ENCODE measurements at places on chromosomes 1 and 21. TPM values are rescaled to one million over a fixed set of nuclear protein-coding genes. Genes with fewer than 3 reads are reported as not detected.

Gene KRTAP11-1
- not detected for total RNA-seq

Gene OPRD1
- total RNA-seq, result 0.05 TPM

Gene CLCA2
- total RNA-seq, result 5.0 TPM

Gene DIRAS3
- 3.0 TPM for total RNA-seq

Gene TAS1R1
- total RNA-seq, result not detected

Gene AMY1B
- not detected for total RNA-seq

Gene LCE1A
- not detected for total RNA-seq

Gene JAM2
- 62.1 TPM for total RNA-seq

Gene TBX15
- total RNA-seq, result 5.2 TPM

Gene SYPL2
- 2.4 TPM for total RNA-seq

Gene UBASH3A
- 0.32 TPM for total RNA-seq

Gene TEX50
- not detected for total RNA-seq

Gene IFFO2
- total RNA-seq, result 4.3 TPM

Gene GORAB
- 30.5 TPM for total RNA-seq

Gene C2CD2
- total RNA-seq, result 24.3 TPM

Gene EPHB2
- 16.2 TPM for total RNA-seq

Gene SRSF10
- 155 TPM for total RNA-seq

Gene LCE3D
- not detected for total RNA-seq

Gene OLFML2B
- total RNA-seq, result 16.0 TPM

Gene C1orf226
- total RNA-seq, result 1.4 TPM

- DNase-seq, result no peak
Measured at GRCh38 chr1:183571678-183572268, 18.5 kb downstream of the NCF2 start.

GRCh38 chr1:93692451-93692861 lies 10.8 kb upstream of the BCAR3 start:
- no peak for DNase-seq

DNA sequence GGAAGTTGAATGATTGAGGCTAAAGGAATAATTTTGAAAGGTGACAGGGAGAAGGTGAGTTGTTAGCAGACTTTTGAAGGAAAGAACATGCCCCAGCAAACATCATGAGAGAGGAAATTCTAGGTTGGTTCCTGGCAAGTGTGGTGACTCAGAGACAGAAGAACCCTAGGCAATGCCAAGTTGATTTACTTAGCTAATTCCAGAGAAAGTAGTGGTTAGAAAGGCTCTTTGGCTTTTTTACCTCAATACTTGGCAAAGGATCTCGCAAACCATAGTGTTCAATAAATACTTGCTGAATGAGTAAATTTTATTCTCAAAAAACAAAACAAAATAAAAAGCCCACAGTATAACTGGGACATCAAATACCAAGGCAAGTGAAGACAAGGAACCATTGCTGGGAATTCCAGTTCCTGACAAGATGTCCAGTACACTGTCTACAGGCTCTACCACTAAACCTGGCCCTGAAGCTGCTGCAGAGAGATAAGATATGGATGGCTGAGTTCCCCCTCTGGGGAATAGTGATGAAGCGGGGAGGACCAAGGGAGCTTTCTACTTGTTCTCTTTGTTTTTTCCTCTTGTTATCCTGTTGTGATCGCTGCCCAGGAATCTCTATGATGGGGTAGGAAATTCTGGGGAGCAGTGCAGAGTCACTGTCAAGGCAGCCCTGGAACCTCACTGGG lies 48.2 kb downstream of the IL12RB2 start:
- no peak for DNase-seq

- no peak for DNase-seq
Measured at GRCh38 chr1:21064057-21064456, 112.6 kb downstream of the EIF4G3 start.

- no peak for DNase-seq
Measured at GRCh38 chr1:183417772-183418491, at the start of gene NMNAT2. NMNAT2 (minus strand) TSS chr1:183418380; CDS start chr1:183418267, 113 bp downstream.

GRCh38 chr1:20262810-20263534 lies 27.7 kb upstream of the VWA5B1 start:
- no peak for DNase-seq

- DNase-seq, result no peak
Measured at GRCh38 chr1:175138579-175138978, 54.0 kb downstream of the KIAA0040 start.

- no peak for DNase-seq
Measured at GRCh38 chr1:7077136-7077535, 291.9 kb downstream of the CAMTA1 start.

GRCh38 chr1:41456847-41457540 lies 27.5 kb downstream of the EDN2 start:
- no peak for DNase-seq

GRCh38 chr1:234780531-234781162 lies 170.7 kb upstream of the IRF2BP2 start:
- DNase-seq, result no peak

DNA sequence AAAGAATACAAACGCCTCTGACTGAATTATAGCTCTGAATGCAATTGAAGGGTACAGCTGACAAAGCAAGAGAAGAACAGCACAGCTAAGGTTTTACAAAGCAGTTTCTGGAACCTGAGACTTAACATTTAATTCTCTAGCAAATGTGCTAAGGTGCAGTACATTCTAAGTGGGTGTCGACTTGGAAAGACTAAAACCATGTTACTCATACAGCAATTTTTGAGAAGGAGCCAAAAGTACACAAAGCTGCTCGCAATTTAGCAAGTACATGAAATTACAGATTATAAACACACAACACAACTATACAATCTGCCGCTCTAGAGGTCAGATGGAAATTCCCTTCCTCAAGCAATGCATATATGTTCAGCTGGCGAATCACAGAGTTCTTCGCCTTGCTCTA lies 121.9 kb downstream of the TIAM1 start:
- DNase-seq, result no peak

GRCh38 chr1:65141394-65141793 lies 6.6 kb upstream of the AK4 start:
- DNase-seq, result no peak

DNA sequence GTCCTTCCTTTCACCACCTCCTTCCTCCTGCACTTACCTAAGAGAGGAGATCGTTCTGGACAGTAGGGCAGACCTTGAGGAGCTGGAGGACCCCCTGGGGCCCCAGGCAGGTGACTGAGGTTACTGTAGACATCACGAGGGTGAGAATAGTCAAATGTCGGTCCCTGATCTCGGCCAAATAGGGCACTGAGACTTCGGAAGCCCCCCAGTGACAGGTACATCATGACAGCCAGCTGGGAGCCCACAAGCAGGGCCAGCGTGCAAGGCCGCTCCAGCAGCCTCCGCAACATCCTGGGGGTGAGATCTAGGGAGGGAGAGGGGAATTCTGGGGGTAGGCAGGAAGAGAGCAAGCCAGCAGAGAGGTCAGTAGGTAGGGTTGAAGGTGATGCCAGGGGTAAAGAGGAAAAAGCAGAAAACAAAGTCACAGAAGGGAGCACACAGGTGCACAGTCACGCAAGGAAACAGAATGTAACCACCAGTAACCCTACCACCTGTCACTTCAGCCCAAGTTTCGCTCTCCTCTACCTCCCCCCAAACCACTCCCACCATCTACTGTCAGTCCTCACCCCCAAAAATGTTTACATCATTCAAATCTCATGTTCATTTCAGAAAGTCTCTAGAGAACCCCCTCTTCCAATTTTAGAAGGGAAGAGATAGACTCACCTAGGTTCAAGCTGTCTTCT lies 1.4 kb downstream of the B4GALT3 start:
- DNase-seq, result no peak

DNA sequence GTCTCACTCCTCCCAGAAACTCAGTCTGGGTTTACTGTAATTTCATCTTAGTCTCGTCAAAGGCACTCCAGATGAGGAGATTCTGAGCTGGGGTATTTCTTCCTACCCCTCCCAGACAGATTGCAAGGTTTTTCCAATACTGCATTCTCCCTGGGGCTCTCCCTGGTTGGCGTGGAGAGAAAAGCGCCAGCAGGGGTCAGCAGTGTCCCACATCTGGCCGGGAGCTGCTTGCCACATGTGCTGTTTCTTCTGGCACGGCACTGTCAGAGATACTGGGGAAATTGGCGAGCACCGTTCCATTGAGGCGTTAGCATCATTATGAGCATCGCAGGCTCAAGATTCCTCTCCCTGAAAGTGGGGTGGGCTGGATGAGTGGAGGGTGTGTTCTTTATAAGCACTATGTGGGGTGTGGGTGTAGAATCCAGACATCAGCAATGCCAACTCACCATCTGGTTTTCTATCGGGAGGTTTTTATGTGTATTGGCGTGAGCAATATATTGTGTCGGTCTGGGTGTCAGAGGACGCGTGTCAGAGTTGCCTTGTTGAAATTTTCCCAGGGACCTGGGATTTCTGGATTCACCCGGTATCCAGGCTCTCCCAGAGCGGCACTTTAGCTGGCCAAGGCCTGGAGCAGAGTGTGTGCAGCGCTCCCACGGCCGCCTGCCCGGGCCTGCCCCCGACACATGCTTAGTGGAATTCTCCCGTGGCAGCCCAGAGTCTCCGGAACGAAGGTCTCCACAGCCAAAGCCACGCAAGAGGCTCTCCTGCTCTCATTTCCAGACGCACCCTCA lies 8.0 kb upstream of the NAV1 start:
- DNase-seq, result peak; percentile 50

GRCh38 chr1:204746838-204747442 lies 61.4 kb upstream of the LRRN2 start:
- DNase-seq, result no peak

- no peak for DNase-seq
Measured at GRCh38 chr1:87334351-87335174, 5.9 kb downstream of the LMO4 start.

DNA sequence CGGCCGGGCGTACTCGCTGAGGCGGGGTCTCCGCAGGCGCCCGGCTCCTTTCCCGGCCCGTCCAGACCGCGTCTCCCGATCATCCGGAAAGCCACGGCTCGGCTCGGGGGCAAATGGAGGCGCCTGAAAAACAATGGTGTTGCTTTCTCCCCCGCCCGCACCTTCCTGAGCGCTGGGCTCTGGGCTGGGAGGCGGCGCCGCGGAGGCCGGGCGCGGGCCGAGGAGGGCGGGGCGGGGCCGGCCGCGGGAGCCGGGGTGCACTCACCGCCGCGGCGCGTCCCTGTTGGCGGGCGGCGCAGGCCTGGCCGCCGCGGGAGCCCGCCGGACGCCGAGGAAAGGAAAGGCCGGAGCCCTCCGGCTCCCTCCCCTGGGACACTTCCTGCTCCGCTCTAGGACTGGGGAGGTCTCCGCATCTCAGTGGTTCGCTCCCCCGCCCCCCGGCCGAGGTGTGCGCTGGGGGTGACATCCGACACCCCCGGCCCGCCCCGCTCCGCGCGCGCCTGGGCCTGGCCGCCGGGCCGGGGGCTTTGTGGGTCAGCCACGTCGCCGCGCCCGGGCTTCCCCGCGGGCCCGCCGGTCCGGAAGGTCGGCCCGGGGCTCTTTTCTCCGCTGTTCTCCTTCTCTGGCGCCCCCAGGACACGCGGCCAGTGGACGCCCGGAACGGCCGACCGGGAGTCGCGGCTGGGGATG lies at the start of gene ZNF496:
TSS of gene ZNF496 (minus strand) at position 343 of the 690 bp plus-strand sequence. CDS start 2,289 bp downstream, outside the sequence.
- DNase-seq, result peak; percentile 71

- DNase-seq, result no peak
Measured at GRCh38 chr1:30816211-30817076, 58.9 kb upstream of the LAPTM5 start.

DNA sequence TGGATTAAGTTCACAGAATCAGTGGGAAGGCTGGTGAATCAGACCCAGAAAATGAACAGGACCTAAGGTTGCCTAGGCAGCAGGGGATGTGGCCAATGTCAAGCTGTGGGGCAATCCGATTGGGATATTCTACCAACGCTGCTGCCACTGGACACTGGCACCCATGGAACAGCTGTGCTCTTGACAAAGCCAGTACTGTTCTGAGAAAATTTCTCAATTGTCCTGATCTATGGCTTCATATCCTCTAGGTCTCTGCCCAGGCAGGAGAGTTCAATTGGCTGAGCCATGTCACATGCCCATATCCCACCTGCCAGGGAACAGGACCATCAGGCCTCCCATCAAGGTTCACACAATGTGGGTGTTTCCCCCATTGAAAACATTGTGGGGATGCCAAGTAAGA lies 6.2 kb downstream of the TACSTD2 start:
- no peak for DNase-seq

- no peak for DNase-seq
Measured at GRCh38 chr1:115814685-115815398, 26.1 kb downstream of the NHLH2 start.

DNA sequence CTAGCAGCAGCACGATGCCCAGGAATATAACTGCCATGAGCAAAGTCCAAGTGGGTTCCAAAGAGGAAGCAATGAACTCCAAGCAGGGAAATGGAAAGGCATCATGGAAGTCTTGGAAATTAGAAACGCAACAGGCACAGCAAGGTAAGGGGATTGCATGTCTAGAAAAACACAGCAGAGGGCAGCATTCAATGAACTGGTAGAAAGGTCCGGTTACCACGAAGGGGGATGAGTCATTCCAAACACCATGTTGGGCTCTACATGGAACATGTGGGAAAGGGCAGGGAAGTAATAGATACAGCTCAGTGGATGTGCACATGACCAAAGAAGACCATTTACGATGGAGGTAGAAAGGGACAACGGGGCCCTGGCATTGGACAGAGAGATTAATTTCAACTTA lies 36.4 kb downstream of the RXRG start:
- DNase-seq, result no peak

GRCh38 chr1:185156288-185156853 lies 382 bp downstream of the TRMT1L start:
- DNase-seq, result no peak

- DNase-seq, result no peak
Measured at GRCh38 chr1:168092566-168093355, 44.0 kb downstream of the GPR161 start.

DNA sequence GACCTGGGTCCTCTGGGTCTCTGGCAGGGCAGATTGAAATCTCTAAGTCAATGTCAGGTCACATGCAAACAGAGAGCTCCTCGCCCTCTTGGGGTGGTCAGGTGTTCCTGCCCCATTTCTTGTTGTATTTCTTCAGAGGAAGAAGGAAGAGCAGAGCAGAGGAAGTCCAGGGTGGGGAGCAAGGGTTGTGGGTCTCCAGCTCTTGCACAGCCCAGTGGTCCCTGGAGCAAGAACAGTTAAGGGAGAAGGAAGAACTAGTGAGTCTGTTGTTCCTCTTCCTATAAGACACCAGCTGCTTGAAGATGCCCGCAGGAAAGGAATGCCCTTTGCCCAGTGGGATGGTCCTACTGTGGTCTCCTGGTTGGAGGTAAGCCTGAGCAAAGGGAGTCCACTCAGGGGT lies 26.3 kb downstream of the MYOG start:
- no peak for DNase-seq

- DNase-seq, result no peak
Measured at GRCh38 chr1:84876353-84876752, 16.7 kb downstream of the LPAR3 start.

- DNase-seq, result no peak
Measured at GRCh38 chr1:48869116-48869893, 92.6 kb upstream of the BEND5 start.

GRCh38 chr1:162279136-162279498 lies 97.5 kb downstream of the SPATA46 start:
- DNase-seq, result no peak

- DNase-seq, result no peak
Measured at GRCh38 chr1:213083112-213083445, 32.0 kb downstream of the RPS6KC1 start.

- no peak for DNase-seq
Measured at GRCh38 chr1:208513799-208514198, 269.6 kb upstream of the PLXNA2 start.

GRCh38 chr21:29958551-29958950 lies 18.8 kb upstream of the GRIK1 start:
- no peak for DNase-seq

- DNase-seq, result no peak
Measured at GRCh38 chr1:225426395-225427234, 1.2 kb downstream of the LBR start.

Data from urinary bladder (tissue), 4 donors.